ENCODE measurements at places on chromosomes 13 and 19.
A peak's percentile ranks its signal among the peaks of the same experiment; 100 is the strongest.

- DNase-seq = peak; percentile 70
These were observed 14.0 kb upstream of the ATP8B3 start for GRCh38 chr19:1825909-1826556.

GRCh38 chr19:40005691-40006272, 8.9 kb downstream of the ZNF546 start:
- no peak for DNase-seq

- no peak for DNase-seq
These were observed 73.3 kb downstream of the FGF9 start for GRCh38 chr13:21744149-21744548.

DNA sequence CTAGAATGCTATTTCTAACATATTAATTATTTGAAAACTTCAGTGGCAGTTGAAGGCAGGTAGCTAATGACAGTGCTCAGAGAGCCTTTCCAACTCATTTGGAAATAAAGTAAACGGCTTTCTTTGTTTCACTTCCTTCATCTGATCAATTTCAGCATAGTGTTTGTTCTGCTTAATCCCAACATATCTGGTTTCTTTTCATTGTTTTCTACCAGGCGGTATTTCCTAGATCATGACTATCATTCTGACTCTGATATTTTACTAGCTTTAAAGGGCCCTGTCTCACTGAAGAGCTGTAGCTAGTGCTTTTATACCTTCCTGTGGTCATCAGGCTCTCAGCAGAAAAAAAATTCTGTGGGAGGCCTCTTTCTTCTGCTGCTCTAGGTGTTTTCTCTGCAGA, 178.6 kb downstream of the RBM26 start:
- DNase-seq = no peak

GRCh38 chr13:59459972-59460371, 703.8 kb downstream of the DIAPH3 start:
- DNase-seq = no peak

DNA sequence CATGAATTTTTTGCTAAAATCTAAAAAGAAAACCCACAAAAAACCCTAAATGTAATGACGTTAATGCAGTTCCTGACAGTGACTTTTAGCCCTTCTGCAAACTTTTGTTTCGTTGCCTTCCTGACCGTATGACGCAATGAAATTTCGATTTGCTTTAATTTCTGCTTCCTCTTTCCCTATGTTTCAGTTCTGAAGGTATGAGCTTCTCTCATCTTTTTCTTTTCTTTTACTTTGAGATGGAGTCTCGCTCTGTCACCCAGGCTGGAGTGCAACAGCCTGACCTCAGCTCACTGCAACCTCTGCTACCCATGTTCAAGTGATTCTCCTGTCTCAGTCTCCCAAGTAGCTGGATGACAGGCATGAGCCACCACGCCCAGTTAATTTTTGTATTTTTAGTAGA, 6.1 kb upstream of the LILRA5 start:
- DNase-seq = no peak
